ENCODE measurements at places on chromosomes 4 and X.

DNA sequence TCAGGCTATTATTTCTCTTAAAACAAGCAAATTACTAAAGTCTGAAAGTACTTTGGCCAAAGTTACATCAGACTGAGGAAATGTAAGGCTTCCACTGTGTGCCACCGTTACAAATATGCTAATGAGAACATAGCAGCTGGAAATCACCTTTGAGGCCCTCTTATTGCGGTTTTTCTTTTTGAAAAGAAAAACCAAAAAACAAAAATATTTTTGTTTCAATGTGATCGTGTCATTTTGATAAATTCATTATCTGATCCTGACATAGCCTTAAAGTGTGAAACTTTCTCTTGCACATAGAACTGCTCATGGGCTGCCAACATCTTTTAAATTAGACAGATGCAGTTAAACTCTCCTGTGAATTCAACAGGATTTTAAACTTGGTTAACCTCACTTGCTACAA is 2.8 kb upstream of the TIFA start:
- peak; percentile 76 for DNase-seq

- DNase-seq: no peak
These were observed 121.2 kb downstream of the GASK1B start for GRCh38 chr4:158051401-158052235.

GRCh38 chr4:29559286-29559685 is 1160.9 kb upstream of the PCDH7 start:
- no peak for DNase-seq

GRCh38 chr4:8401665-8402064 is 38.9 kb downstream of the ACOX3 start:
- no peak for DNase-seq

DNA sequence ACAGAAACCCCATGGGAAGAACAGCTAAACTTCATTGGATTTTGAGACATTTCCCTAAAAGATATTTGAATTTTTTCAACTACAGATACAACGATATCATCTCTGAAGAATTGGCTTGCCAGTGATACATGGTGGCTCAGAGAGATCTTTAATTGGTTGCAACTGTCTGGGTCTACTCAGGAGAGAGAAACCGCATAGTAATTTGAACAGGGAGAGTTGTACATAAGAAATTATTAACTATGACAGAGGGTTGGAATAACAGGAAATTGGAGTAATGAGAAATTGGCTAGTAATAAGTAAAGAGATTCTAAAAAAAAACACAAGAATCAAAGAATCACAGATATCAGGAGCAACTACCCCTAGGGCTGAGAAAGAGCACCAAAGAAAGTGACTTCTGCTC is 118.4 kb downstream of the KLHL13 start:
- DNase-seq: no peak

DNA sequence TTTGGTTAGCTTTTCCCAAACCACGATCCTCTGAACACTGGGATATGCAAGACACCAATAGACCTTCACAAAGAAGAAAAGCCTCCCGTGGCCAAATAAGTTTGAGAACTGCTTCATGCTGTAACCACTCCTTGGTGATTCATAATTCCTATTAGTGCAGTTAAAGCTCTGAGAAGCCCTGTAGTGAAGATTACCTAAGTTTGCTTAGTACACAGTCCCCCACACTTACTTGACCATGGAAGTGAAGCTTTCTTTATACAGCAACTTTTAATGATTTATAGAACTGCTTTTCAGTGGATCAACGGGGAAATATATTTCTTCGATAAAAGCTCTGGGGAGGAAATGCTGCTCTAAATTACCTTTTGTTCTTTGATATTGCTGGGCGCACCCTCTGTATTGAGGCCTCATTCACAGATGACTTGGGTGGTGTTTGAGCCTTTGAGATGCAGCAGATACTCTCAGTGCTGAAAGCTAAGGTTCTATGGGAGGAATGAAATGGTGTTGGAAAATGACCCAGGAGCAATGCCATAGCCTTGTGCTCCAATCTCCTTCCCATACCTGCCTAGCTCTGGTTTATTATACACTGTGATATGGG is 67.4 kb downstream of the CBLL2 start:
- DNase-seq: no peak

- DNase-seq: peak; percentile 83
These were observed 30.5 kb downstream of the PLAC8 start for GRCh38 chr4:83083925-83084475.

DNA sequence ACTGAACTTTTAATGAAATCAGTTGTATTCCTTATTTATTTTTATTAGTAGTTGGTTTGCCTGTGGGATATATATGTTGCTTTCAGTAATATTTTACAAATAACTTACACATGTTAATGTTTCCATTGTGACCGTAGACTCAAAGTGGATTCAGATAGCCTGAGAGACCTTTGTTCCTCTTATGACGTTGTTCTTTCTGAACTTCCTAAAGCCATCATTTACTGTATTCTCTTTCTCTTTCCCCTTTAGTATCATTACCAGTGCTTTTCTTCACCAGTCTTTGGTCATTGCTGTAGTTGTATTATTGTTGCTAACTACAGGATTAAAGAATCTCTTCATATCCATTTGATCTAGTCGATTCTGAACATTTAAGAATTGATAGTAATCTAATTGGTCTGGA is 4.3 kb downstream of the STIM2 start:
- DNase-seq: peak; percentile 55

DNA sequence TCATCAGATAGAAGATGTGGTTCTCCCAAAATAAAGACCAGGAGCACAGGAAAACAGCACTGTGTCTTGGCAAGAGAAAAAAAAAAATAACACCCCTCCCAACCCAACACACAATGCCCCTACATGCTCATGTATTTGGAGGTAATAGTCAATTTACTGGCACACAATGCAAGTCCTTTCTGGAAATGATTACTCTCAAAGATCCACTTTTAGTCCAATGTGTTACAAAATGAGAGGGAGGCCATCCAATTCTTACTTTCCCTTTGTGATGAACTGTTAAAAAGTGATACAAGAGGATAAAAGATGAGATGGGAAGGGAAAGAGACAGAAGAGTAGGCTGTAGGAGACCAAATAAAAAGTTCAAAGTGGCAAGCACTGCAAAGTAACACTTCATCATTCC is 180.3 kb upstream of the DKK2 start:
- no peak for DNase-seq

Data from B cell (primary cell).